ENCODE measurements at places on chromosomes 16 and 17.

- DNase-seq = no peak
Observed at GRCh38 chr17:32673964-32674363, 187.2 kb downstream of the CDK5R1 start.

- no peak for DNase-seq
Observed at GRCh38 chr17:4577386-4577993, 6.8 kb upstream of the SMTNL2 start.

DNA sequence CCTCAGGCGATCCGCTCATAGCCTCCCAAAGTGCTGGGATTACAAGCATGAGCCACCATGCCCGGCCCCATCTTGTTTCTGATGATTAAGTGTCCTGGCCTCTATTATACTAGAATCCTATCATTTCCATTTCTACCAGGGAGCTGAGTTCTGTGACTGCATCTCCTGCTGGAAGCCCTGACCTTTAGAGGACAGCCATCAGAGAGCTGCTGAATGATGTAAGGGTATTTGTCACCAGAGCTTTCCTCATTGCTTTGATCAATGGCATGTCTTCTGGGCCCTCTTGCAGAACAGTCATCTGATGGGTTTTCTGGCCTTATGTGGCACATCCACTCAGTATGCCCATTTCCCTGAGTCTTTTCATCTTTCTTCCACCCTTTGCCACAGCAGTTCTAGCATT is 39.9 kb downstream of the PSMD12 start:
- DNase-seq = no peak

DNA sequence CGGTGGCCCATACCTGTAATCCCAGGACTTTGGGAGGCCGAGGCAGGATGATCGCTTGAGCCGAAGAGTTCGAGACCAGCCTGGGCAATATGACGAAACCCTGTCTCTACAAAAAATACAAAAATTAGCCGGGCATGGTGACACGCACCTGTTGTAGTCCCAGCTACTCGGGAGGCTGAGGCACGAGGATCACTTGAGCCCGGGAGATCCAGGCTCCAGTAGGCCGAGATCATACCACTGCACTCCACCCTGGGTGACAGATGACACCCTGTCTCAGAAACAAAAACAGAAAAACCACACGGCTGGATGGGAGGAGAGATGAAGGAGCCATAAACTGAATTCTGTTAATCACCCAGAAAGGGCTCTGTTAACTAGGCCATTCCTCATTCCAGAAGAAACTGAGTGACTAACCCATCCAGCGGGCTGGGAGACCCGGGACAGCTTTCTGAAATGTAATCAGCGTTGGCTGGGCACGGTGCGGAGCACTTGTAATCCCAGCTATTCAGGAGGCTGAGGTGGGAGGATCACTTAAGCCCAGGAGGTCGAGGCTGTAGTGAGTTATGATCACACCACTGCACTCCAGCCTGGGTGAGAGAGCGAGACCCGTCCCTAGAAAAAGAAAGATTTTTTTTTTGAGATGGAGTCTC is 641 bp upstream of the NT5C3B start:
- DNase-seq = no peak

GRCh38 chr16:76784530-76784929 is 406.5 kb upstream of the MON1B start:
- no peak for DNase-seq

DNA sequence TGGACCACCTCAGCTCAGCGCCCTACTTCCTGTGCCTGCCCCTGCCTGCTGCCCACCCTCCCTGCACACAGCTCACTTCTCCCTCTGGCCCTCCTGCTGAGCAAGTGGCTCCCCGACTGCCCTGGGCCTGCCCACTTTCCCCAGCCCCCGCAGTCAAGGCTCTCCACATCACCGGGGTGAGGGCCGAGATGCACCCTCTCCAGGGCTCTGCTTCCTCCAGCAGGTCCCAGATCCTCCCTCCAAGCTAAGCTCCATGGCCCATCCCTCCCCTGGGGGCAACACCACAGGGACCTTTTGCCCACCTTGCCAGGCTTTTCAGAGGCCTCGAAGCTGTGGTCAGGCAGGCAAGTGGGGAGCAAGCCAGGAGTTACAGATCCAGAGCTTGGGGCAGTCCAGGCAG is 820.2 kb downstream of the KCNJ18 start:
- DNase-seq = no peak

DNA sequence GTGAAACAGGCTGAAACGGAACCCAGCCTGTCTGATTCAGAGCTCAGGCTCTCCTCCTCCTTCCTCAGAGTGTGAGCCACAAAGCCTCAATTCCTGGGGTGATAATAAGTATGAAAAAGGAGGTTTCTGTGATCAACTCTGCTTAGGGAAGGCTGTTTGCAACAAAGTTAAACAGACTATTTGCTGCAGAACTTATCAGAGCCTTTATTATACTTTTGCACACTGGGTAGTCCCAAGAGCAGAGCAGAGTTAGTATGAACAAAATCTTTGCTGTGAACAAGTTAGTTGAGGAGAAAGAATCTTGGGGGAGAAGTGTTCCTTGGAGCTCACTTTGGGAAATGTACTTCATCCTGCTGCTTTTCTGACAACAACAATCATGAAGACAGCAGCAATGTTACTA is 67.4 kb downstream of the MRM1 start:
- DNase-seq = no peak

GRCh38 chr17:12136646-12137045 is 116.0 kb downstream of the MAP2K4 start:
- no peak for DNase-seq

DNA sequence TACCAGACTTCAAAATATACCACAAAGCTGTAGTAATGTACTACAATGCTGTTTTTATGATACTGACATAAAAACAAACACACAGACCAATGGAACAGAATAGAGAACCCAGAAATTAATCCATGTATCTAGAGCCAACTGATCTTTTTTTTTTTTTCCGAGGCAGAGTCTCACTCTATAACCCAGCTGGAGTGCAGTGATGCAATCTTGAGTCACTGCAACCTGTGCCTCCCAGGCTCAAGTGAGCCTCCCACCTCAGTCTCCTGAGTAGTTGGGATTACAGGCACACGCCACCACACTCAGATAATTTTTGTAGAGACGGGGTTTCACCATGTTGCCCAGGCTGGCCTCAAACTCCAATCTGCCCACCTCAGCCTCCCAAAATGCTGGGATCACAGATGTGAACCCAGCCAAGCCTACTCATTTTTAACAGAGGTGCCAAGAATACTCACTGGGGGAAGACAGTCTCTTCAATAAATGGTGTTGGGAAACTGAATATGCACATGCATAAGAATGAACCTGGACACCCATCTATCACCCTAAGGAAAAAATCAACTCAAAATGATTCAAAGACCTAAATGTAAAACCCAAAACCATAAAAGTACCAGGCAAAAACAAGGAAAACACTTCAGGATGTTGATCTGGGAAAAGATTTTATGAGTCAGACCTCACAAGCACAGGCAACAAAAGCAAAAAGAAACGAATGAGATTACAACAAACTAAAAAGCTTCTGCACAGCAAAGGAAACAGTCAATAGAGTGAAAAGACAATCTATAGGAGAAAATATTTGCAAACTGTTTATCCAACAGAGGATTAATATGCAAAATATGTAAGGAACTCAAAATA is 63.1 kb downstream of the STX8 start:
- DNase-seq = no peak

DNA sequence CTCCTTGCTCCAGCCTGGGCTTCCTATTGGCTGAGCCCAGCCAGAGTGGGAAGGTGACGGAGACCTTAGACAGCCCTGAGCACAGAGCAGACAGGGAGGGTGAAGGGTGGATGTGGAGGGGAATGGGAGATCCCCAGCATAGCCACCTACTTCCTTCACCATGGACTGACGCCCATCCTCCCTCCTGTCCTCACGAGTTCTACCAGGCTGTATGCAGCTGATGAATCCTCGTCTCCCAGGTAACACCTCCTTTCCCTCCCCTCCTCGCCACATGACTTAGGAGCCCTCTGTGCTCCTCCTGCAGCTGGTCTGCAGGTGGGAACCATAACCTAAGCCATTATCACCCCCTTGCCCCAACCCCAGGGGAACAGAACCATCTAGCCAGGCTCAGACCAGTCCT is 9.0 kb upstream of the CRHR1 start:
- no peak for DNase-seq

DNA sequence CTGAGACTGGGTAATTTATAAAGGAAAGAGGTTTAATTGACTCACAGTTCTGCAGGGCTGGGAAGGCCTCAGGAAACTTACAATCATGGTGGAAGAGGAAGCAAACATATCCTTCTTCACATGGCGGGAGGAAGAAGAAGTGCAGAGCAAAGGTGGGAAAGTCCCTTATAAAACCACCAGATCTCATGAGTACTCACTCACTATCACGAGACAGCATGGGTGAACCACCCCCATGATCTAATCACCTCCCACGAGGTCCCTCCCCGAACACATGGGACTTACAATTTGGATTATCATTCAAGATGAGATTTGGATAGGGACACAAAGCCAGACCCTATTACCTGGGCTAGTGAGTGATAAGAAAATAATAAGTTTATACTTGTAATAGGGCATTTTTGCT is 70.6 kb upstream of the HS3ST2 start:
- no peak for DNase-seq

DNA sequence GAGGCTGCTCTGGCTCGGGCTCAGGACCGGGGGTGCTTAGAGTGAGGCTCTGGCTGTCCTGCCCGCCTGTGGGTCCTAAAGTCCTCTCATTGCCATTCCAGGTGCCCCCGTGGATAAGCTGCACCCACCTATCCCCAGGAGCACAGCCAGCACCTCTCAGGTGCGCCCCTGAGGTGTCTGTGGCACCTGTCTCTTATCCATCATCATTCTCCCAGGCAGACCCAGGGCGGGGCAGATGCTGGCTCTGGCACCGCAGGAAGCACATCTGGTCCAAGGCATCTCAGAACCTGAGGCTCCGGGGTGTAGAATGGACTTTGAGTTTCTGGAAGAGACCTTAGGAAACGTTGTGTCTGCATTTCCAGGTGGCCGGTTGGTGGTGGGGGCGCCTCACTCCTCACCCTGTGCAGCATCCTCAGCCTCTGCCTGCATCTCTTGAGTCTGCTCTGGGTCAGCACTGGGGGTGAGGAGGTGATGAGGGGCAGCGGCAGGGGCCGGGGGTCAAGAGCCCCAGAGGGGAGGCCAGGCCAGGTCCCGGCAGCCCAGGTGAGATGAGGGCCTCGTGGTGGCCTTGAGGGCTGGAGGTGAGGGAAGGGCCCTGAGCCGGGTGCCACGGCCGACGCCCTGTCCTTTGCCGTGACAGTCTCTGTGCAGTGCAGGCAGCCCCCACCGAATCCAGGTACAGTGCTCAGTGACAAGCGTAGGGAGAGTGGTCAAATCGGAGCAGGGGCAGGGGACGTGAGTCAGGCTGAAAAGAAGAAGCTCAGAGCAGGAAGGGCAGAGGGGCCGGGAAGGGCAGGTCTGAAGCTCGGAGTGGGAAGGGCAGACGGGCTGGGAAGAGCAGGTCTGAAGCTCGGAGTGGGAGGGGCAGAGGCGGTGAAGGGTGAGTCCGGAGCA is 173.5 kb downstream of the NPIPB11 start:
- no peak for DNase-seq

DNA sequence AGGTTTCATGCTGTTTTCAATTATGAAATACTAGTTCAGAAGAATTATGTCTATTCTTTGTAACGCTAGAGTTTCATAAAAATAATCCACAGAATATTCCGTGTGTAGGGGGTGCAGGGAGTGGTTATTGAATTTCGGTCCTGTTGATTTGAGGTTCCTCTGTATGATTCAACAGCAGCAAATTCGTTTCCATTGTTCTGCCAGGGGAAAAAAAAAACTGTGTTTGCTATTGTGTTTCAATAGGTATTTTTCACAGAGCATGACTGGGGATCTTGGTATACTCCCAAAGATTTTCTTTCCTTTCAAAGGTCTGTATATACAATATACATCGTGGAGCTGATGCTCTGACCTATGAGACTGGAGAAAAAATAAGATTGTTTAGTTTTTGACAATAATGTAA is 15.8 kb downstream of the SHISA9 start:
- no peak for DNase-seq

GRCh38 chr16:87733190-87733589 is 32.6 kb downstream of the KLHDC4 start:
- no peak for DNase-seq

- no peak for DNase-seq
Observed at GRCh38 chr16:87196231-87196630, 121.0 kb downstream of the C16orf95 start.

GRCh38 chr16:83974475-83974874 is 6.4 kb downstream of the NECAB2 start:
- no peak for DNase-seq

DNA sequence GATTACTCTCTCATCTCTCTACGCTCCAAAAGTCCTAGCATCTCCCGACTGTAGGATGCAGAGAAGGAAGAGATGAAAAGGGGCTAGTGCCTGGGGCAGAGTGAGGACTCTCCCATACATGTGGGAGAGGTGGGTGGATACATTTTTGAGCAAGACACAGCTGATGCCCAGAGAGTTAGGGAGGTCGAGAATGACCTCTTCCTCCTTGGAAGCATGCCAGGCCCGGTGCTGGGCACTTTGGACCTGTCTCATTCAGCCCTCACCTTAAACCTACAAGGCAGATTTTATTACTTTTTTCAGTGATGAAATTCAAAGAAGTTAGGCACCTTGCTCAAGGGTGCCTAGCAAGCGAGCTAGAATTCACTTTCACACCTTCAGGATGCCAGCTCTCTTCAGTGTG is 38.2 kb downstream of the WSCD1 start:
- DNase-seq = no peak

DNA sequence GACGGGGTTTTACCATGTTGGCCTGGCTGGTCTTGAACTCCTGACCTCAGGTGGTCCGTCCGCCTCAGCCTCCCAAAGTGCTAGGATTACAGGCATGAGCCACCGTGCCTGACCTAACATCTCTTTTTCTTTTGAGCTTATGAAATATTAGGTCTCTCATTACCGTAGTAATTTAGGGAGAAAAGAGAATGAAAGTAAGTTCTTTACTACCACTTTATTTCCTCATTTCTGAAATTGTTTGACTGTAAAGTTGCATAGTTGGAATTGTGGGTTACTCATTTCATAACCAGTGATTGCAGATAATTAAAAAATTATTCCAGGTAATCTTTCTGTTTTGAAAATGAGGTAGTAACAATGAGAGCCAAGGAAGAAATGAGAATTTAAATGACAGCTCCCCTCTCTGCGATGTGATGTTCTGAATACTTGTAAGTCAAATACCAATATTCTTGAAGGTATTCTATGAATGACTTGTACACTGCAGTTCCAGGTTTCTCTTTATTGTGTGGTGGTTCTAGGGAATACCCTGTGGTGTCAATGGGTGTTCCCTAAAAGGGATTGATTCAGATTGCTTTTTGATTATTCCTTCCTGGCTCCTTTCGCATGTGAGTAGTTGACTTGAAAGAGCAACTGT is 28.3 kb downstream of the MAP2K4 start:
- DNase-seq = no peak

DNA sequence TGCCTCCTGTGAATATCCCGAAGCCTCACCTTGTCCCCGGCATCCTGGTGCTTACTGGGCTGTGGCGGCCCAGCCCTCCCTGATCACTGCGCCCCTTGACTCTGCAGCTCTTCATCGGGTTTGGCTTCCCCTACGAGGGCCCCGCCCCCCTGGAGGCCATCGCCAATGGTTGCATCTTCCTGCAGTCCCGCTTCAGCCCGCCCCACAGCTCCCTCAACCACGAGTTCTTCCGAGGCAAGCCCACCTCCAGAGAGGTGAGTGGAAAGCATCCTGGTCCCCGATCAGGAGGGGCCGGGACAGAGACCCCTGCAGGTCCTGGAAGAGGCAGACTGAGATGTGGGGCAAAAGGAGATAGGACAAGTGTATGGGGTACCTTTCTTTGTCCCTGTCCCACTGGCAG is 72.1 kb downstream of the MGAT5B start:
- DNase-seq = no peak

GRCh38 chr17:34133350-34133749 is 121.7 kb upstream of the CCL2 start:
- no peak for DNase-seq

- DNase-seq = no peak
Observed at GRCh38 chr17:50905460-50905803, 39.3 kb upstream of the TOB1 start.

Data from AG09309 (cell line).